ENCODE measurements at places on chromosomes 7 and 10.

DNA sequence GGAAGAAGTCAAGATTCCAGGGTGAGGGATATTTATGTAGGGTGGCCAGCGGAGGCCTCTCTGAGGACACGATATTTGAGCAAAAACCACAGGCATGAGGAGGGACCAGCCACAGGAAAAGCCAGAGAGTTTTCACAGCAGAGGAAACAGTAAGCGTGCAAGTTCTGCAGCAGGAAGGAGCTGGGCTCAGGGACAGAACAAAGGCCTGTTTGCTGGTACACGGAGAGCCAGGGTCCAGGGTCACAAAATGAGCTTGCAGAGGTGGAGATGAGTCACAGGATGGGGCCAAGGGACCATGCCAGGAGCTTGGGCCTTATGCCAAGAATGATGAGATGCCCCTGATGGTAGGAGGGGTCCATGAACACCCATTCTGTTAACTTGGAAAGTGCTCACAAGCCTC, 283.5 kb downstream of the PLXNA4 start:
- no peak for DNase-seq

DNA sequence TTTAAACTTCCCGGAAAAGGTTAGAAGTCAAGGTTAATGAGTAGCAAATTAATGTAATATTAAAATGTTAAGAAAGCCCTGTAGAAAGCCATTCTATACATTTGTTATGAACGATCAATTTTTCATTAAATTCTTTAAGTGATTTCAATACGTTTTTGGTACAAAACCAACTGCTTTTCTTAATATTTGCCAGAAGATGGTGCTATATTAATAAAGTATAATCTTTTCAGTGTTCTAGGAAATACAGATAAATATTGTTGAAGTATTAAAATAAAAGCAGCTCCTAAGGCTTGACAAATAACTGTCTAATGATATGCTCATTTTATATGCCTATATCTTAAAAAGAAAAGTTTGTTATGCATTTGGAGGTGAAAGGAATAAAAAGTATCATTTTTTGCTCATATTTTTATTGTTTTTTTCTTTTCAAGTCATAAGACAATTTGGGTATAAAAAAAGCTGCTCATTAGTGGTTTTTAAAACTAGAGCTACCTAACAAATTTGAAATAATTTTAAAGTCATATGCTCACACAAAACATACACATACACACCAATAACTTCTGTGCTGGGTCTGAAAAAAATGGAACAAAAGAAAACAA, 130.3 kb upstream of the POT1 start:
- DNase-seq: no peak

- DNase-seq: no peak
Observed at GRCh38 chr10:78507510-78508160, 474.0 kb downstream of the RPS24 start.

GRCh38 chr10:62583876-62584615, 209.9 kb downstream of the ZNF365 start:
- DNase-seq: no peak

DNA sequence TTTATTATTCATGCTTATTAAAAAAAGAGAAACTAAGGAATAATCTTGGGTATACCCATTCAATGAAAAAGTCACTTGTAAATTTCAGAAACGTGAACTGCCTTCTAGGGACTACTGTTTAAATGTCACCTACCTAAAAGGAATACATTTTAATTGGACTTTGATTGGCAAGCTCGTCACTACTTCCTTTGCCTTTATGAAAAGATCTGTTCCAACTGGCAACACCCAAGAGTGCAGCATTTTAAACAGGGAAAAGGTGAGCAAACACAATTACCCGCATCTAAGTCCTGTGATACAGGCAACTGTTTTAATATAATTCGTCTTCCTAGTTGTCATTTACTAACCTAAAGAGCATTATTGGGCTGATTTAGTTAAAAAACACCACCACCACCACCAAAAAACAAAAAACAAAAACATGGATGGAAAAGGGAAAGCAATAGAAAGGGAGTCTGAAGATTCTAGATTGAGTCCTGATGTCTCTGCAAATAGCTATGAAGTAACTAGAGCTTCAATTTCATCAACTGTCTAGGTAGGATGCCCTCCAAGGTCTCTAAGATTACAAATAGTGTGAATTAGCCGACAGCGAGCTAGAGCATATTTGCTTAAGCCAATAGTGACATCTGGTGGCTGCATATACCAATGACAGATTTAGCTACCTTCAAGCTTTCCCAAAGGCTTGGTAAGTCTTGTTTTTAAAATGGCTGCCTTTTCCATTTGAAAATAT, 33.8 kb upstream of the ICA1 start:
- peak; percentile 82 for DNase-seq

DNA sequence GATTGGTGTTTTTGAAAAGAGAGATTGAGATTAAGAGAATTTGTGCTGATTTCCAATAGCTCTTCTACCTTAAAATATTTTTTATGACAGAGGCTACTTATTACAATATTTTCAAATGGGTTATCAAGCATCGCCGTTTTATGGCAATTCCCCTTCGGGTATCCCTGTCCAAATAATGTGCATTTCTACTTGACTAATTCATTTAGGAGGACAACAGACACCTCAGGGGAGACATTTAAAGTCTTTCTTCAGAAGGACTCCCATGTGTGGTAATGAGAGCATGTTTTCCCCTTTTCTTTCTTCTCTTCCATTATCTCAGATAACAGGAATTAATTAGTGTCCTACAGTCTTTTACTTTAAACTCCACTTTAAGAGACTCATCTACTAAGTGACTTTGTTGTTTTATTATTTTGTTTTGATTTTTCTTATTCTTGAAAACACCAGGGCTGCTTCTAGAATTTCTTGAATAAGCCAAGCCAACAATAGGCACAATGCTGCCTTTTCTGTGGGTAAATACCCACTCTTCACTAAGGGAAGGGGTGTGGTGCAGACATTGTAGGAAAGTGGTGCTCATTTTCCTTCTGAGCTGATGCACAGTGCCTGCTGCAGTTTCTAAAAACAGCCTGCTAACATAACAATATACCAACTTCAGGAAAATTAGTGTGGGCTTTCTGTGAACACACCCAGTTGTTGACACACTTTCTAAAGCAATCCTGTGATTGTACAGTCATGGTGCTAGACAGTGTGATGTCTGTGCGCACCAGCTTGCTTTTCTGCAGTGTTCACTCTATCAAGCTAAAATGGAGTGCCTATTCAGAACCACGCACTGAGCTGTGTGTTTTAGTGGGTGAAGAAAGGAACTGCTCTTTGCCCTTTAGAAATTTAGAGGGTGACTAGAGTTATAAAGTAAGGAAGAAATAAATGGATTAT, 597.7 kb downstream of the NRG3 start:
- DNase-seq: no peak

- DNase-seq: peak; percentile 24
Observed at GRCh38 chr10:60778971-60779796, 906 bp downstream of the CDK1 start.

DNA sequence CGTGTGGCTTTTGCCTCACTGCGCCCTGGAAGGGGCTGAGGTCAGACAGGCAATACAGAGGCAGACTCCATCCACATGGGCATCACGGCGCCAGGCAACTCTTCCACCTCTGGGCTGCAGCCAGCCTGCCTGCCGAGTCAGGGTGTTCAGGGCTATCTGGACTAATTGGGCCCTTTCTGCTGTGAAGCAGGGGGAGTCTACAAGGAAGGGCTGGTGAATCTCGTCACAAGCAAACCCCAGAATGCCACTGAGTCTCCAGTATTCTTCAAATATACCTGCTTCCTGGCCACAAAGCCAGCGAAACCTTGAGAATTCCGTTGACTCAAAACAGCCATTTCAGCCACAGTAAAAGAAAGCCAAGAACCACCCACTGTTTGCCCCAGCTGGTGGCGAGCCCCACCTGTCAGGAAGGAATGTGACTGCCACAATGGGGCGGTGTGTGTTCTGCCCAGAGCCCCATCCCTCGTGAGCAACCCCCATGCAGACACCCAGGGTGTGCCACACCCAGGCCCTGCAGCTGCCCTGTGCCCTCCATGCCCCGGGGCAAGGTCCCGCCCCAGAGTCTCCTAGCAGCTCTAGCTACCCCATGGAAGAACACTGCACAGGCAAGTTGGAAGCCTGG, 117.3 kb downstream of the FAM53B start:
- peak; percentile 44 for DNase-seq

DNA sequence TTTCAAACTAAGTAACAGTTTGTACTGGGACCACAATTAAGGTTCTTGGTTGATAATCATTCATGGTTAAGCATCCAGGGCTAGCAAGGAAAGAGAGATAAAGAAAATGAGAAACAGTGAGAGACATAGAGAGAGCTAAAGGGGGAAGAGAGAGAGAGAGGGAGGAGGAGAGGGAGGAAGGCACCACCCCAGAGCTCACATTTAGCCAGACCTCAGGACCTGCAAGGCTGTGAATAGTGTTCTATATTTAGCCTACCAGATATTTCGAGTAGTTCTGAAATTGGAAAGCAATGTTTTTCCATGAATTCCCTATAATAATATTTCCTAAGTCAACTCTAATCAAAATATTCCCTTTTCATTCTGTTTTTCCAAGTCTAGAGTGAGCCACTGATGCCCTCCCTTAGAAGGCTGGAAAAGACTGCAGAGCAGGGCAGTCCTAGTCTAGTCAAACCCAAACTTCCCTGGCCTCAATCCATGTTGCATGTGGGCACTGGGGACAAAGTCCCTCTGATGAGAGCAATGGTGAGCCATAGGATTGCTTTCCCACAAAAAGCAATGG, 119.4 kb upstream of the INHBA start:
- DNase-seq: no peak

DNA sequence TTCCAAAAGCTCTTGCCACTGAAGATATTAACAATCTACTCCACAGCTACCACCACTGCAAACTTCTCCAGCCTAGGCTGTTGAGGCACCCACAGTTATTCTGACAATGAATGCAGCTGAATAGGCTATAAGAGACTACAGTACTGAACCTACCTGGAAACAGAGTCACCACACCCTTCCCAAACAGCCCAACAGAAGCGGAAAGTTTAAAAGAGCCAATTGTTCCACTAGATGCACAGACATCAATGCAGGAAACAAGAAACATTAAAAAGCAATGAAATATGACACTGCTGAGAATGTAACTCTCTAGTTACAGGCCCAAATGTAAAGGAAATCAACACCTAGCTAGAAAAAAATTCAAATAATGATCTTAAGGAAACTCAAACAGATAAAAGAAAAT, 64.5 kb upstream of the PLA2G12B start:
- DNase-seq: no peak

Data from hematopoietic multipotent progenitor cell treated with erythropoietin and hydrocortisone succinate and interleukin-3 and kit ligand, for 15 days (in vitro differentiated cells).